ENCODE measurements at places on chromosomes 3 and 15. TPM values are rescaled to one million over a fixed set of nuclear protein-coding genes. Genes with fewer than 3 reads are reported as not detected.

Gene A4GNT
- not detected for total RNA-seq

Gene FETUB
- total RNA-seq: not detected

Gene CLCN2
- 3.3 TPM for total RNA-seq

Gene GOLGA8K
- total RNA-seq: not detected

Gene SUCLG2
- total RNA-seq: 66.2 TPM

Gene GRAMD1C
- total RNA-seq: not detected

Gene TM6SF1
- 6.2 TPM for total RNA-seq

Gene IGSF10
- total RNA-seq: 2.5 TPM

Gene DPPA4
- total RNA-seq: not detected

Gene HTR3C
- total RNA-seq: not detected

Data from esophagus muscularis mucosa (tissue), 4 donors.